ENCODE measurements at places on chromosomes 6 and 20.

DNA sequence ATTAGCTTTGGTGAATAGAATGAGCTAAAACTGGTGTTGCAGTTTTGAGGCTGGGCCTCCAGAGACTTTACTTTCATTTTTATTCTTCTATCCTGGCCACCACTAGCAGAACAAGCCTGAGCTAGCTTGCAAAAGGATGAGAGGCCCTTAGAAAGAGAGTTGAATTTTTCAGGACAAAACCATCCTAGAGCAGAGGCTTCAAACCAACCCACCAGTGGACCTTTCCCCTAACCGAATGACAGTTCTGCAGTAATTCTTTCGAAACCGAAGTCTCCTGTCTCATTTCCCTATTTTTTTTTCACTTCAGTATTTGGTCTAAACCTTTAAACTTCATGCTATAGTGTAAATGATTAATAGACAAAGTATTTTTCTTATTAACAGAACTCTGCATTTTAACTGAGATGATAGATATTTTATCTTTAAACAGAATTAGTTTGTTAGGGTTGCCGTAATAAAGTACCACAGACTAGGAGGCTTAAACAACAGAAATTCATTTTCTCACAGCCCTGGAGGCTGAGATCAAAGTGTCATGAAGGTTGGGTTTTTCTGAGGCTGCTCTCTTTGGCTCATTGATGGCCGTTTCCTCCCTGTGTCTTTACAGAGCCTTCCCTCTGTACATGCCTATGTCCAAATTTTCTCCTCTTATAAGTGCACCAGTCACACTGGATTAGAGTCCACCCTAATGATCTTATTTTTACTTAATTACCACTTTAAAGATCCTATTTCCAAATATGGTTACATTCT, 80.6 kb upstream of the PAK5 start:
- no peak for DNase-seq

- no peak for DNase-seq
These were observed 117.5 kb downstream of the GPX5 start for GRCh38 chr6:28643017-28643740.

- DNase-seq, result no peak
These were observed 711.3 kb upstream of the GJE1 start for GRCh38 chr6:141421378-141421777.

DNA sequence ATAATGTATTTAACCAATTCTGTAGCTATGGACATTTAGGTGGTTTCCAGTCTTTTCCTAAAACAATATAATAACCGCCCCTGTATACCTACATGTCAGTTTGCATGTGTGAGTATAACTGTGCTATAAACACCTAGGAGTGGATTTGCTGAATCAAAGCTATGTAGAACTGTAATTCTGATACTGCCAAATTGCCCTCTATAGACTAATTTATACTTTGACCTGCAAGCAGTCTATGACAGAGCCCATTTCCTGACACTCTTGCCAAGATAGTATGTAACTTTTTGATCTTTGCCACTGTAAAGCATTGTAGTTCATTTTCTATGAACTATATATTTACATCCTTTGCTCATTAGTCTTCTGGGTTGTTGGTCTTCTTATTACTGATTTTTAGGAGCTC, 19.5 kb downstream of the FERMT1 start:
- no peak for DNase-seq

GRCh38 chr6:66986940-66987339, 1279.9 kb upstream of the EYS start:
- no peak for DNase-seq

- DNase-seq, result no peak
These were observed 79.5 kb downstream of the CD83 start for GRCh38 chr6:14197118-14197517.
